ENCODE measurements at places on chromosomes 16 and 17.
A peak's percentile ranks its signal among the peaks of the same experiment; 100 is the strongest.

GRCh38 chr16:27341549-27341948 lies 27.8 kb downstream of the IL4R start:
- no peak for DNase-seq

GRCh38 chr16:82146957-82147356 lies 23.1 kb downstream of the MPHOSPH6 start:
- no peak for DNase-seq

DNA sequence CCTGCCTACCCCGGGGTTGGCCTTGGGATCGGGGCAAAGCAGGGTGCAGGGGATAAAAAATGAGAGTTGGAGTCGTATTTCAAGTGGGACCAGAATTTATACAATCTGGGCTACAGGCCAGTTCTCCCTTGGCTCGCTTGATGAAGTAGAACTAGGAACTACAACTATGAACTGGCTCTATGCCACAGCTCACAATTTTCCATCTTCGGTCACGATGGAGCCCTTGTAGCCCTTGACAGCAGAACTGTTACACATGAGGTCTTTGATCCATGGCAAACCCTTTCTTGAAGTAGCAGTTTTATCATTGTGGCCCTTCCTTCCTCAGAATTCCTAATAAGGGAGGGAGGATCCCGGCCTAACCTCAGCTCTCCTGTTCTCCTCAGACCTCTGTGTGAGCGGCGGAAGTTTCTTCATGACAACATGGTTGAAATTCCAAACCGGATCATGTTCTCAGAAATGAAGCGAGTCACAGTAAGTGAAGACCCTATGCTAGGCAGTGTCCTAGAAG lies 17.1 kb downstream of the LIG3 start:
- DNase-seq = peak; percentile 51

GRCh38 chr16:86327321-86327720 lies 183.0 kb upstream of the FOXF1 start:
- no peak for DNase-seq

DNA sequence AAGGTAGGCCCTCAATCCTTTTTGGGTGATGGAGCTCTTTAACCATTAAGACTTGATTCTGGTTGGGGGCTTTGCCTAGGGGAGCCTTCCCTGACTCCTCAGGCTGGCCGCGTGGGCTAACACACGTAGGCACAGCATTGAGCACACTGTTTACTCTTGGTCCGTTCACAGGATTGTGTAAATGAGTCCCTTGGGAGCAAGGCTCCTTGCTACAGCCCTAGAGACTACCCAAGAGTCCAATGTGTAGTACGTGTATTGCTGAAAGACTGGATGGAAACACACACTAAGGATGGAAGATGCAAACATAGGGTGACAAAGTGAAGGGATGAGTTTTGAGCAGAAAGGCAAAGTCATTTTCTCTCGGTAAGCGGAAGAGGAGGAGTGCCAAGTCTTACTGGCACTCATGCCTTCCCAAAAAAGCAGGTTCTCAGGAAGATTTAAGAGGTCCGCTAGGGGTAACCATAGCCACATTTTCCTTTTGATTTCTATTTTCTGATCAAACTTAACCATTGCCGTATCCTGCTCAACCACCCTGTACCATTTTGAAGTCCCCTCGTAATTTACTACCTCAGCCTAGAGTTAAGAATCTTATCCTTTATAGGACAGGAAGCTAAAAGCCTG lies 911 bp upstream of the ITGA2B start:
- DNase-seq = no peak

DNA sequence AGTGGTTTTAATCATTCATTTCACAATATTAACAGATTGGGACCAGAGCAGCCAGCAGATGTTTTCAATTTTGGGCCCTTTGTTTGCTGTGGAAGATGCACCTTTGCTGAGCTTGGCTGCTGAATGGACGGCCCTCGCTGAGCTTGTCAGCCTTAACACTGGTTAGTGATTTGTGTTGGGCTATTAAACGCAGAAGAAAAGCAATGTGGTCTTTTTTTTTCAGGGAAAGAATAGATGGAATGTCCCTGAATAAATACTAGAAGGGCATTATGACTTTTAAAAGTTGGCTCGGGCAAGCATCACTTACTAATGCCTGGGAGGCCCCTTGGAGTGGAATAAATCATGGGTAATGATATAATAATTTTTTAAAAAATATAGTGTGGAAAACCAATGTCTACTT lies 297.0 kb downstream of the MAP2K6 start:
- no peak for DNase-seq

GRCh38 chr17:56087199-56087598 lies 66.1 kb upstream of the ANKFN1 start:
- no peak for DNase-seq

DNA sequence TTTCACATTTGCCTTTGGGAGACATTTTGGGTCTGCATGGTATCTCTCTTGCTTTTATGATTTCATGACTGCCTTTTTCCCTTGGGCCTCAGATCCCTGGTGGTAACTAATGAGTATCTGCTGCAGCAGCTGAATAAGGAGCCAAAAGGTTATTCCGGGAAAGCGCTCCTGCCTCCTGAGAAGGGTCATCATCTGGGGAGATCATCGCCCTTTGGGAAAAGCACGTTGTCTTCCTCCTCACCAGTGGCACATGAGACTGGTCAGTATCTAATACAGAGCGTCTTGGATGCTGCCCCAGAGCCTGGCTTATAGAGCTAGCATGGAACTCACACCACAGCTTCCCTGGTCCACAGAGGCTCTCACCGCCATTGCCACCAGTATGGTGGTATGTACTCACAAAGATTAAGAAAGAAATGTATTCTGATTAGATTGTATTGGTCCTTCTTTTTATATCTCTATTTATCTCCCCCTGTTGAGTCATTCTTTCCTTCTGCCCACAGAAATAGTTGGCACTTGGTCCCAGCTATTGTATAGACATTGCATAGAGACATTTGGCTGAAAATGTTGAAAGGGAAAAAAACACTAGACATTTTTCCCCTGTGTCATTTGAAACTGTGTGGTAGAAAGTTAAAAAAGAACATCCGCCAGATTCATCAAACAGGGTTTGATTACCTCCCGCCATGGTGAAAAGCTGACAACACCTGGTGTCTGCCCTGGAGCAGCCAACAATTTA lies 8.4 kb downstream of the TPPP3 start:
- no peak for DNase-seq

GRCh38 chr17:17066021-17066420 lies 23.8 kb downstream of the MPRIP start:
- DNase-seq = no peak

DNA sequence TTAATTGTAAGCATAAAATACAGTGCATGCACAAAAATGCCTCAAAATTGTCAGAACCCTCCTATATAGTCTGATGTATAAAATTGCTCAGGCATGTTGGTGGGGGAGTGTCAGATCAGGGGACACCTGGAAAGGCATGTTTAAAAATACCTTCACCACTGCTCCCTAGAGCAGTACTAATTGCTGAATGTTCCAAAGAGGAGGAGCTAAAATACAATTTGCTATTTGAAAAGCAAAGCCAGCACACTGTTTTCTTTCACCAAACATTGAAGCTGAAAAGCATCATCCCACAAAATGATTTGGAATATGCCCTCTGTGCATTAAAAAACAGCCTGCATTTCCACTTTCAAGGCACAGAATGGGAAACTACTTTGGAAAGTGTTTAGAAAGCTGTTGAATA lies 2.6 kb downstream of the ADAMTS18 start:
- no peak for DNase-seq

GRCh38 chr16:2806286-2806685 lies 8.0 kb downstream of the PRSS41 start:
- DNase-seq = no peak

GRCh38 chr17:32191306-32191705 lies 49.0 kb downstream of the RHOT1 start:
- DNase-seq = no peak

DNA sequence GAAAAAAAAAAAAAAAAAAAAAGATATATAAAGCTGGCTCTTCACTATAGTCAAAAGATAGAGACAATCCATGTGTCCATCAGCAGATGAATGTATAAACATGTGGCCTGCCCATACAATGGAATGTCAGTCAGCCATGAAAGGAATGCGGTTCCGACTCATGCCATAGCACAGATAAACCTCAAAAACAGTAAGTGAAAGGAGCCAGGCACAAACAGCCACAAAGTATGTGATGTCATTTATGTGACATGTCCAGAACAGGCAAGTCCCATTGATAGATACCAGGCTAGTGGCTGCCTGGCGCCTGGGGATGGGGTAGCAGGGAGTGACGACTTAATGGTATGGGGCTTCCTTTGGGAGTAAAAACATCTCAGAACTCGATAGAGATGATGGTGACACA lies 155.7 kb downstream of the CMIP start:
- DNase-seq = peak; percentile 71

- no peak for DNase-seq
Observed at GRCh38 chr17:49690256-49690655, 12.4 kb upstream of the SPOP start.

DNA sequence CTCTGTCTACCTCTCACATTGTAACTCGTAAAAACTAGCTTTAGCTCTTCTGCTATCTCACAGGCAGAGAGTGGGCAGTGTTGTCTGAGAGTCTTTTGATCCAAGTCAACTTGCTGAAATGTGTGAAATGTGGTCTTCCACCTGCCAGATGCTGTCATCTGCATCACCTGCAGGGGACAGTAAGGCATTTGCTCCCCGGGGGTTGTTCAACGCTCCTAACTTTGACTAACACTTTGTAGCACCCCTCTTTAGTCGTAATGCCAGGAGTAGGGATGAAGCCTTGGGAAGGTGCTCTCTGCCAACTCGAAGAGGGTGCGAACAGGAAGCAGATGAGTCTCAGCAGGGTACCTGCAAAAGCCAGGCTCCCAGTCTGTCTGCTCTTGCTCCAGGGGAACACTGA lies 36.1 kb downstream of the SNX11 start:
- DNase-seq = no peak

DNA sequence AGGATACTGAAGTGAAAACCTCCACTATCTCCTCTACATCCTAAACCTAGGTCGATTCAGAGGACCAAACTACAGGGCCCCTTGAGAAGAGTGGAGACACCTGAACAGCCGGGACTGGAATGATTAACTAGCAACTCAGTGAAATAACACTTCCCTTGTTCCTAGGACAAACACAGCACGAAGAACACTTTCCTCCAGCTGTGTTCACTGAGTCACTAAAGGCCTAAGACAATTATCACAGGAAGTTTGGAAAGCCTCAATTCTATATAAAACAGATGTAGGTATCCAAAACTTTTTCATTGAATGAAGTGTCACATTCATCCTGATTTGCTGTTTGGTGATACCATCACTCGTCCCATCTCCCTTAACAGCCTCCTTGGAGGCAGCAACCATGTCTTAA lies 15.5 kb upstream of the CUEDC1 start:
- no peak for DNase-seq

- DNase-seq = peak; percentile 79
Observed at GRCh38 chr17:3667366-3668278, 756 bp downstream of the TAX1BP3 start.

DNA sequence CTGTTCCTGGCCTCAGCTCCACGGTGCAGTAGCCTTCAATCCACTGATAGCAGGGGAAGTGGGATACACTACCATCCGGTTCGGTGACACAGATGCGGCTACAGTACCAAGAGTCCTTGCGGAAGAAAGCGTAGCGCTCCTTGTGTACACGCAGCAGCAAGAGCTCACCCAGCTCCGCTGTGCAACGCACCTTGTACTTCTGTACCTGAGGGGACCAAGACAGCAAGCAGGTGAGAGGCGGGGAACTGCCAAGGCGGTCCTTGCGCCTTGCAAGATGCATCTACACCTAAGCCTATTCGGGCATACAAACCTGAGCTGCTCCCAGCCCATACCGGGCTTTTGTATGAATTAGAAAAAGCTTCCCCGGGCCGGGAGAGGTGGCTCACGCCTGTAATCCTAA lies 1.5 kb downstream of the ALOXE3 start:
- DNase-seq = no peak

DNA sequence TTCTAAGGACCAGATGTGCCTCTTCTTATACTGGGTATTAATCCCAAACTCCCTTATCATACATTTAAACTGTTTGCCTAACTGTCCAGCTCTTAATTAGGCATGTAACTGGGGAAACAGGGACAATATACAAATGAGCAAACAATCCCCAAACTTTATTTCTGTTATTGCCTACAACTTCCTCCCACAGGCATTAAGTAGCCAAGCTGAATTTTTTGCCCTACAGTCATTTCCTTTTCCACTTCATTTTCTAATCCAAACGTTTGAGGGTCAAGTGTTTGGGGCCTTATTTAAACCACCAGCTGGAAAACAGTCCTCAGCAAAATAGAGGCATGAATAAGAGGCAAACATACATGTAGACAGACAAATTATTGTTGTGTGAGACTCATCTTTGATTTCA lies 77.4 kb upstream of the CCL2 start:
- no peak for DNase-seq

GRCh38 chr17:48616717-48617470 lies 1.8 kb upstream of the HOXB8 start:
- no peak for DNase-seq

DNA sequence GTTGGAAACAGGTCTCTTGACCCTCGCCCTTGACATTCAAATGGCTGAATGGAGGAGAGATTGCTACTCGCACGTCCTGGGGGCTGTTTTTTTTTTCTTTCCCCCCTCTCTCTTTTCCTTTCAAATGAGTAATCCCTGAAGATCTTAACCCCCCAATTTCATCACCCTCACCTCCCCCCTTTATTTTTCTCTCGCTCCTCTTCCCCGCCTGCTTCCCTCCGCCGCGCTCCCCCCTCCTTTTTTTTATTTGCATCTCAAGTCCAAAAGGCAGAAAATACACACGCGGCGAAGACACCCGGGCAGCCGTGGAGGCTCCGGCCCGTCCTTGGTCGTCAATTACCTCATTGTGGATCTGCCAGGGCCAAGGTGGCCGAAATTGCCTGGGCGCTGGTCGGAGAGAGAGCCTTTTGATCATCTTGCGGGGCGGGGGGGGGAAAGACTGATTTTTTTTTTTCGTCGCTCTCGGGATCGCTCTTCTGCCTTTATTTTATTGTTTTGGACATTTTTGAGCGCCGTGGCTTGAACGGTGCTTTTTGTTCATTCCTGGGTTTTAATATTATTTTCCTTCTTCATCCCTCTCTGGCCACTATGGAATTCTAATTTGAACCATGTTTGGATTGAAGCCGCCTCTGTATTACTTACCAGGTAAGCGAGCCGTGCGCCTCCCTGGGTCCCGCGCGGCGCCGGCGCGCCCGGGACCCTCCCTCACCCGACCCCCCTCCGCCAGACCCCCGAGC lies 57.2 kb upstream of the GSE1 start:
- DNase-seq = no peak

GRCh38 chr16:11394593-11394960 lies 49.3 kb downstream of the RMI2 start:
- no peak for DNase-seq
